ENCODE measurements at places on chromosomes 4 and X.

DNA sequence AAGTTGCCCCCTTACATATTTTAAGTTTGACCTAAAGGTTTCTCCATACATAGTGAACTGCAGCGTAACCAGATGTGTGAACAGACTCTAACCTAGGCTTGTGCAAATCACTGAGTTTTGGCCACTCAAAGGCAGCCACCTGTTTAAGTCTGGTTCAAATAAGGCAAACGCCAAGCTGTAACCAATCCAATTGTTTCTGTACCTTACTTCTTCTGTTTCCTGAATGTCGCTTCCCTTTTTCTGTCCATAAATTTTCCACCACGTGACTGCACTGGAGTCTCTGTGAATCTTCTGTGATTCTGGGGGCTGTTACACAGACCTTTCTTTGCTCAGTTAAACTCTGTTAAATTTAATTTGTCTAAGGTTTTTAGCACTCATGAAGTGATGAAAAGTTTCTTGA is 618.8 kb downstream of the GLUD2 start:
- no peak for DNase-seq

- DNase-seq: no peak
These were observed 25.1 kb downstream of the IGSF1 start for GRCh38 chrX:131264053-131264452.

DNA sequence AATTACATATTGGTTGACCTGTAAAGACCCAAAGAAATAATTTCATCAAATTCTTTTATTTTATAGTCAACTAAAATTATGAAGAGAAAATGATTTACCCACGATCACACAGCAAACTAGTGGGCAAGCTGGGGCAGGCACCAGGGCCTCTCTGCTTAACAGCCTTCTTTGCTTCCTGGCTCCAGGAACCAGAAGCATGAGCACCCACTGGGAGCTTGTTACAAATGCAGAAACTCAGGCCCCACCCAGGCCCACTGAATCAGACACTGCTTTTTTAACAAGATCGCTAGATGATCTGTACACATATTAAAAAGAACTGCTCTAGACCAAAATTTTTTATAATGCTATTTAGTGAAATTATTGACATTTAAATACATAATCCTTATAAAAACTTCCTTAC is 95.0 kb downstream of the GEMIN8 start:
- DNase-seq: no peak

DNA sequence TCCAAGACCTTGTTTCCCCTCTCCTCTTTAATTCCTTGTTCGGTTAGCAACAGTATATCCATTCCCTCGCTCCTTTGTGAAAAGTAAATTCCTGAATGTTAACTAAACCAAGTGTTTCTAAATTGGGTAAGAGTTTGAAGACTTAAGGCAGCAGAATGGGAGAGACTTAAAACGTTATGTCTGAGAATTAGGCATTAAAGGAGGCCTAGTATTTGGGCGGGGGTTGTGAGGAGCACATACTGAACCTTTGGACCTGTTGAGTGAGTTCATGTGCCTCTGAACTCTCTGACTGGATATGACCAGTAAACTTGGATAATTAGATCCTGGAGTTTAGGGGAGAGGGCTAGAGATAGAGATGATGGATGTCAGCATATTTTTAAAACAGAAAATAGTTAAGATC is 1.2 kb downstream of the MSMO1 start:
- DNase-seq: no peak

All from kidney glomerular epithelial cell (primary cell).